ENCODE measurements at places on chromosomes 1 and 21. TPM values are rescaled to one million over a fixed set of nuclear protein-coding genes. Genes with fewer than 3 reads are reported as not detected.

Gene LCE1D
- not detected for total RNA-seq

Gene NBPF4
- total RNA-seq = not detected

Gene AMY1B
- total RNA-seq = not detected

Gene SLFNL1
- total RNA-seq = 1.1 TPM

Gene IL10
- total RNA-seq = 1.4 TPM

Gene PTPN22
- total RNA-seq = 0.92 TPM

Gene OR2L3
- 0.10 TPM for total RNA-seq

Gene ERG
- 8.6 TPM for total RNA-seq

Gene HSD3B1
- total RNA-seq = not detected

Gene CEP170
- 85.6 TPM for total RNA-seq

Gene FABP3
- total RNA-seq = 260 TPM

Gene KLF17
- 0.41 TPM for total RNA-seq

Gene SON
- total RNA-seq = 357 TPM

Gene C1QC
- 20.5 TPM for total RNA-seq

Data from tongue (tissue), 3 donors.